GDM1 (cell line): ENCODE measurements at places on chromosomes 3 and 15.

GRCh38 chr15:78565951-78566774 lies 843 bp downstream of the CHRNA5 start:
- no peak for DNase-seq

GRCh38 chr15:101679806-101680205 lies 27.6 kb upstream of the TM2D3 start:
- no peak for DNase-seq

- DNase-seq = no peak
These were observed 5.9 kb upstream of the TKT start for GRCh38 chr3:53261712-53262111.

DNA sequence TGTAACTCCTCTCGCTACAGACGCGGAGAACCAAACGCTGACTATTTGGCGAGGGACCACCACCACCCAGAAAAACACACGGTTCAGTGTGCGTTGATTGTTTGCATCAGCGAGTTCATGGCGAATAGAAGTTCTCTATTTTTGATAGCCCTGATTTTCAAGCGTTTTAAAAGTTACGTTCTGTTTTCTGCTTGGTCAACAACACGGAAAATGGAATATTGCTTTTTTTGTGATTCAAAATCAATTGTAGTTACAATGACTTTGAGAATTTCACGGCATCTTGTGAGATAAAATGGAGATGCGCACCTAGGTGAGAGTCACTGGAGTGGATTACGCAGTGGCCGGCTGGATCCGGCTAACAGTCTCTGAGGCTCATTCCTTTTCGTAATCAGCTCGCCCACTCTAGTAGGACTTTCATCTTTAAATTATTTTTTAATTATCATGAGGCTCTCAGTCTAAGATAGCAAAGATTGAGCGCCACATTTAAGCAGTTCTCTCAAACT lies 54.8 kb downstream of the CCDC54 start:
- no peak for DNase-seq

DNA sequence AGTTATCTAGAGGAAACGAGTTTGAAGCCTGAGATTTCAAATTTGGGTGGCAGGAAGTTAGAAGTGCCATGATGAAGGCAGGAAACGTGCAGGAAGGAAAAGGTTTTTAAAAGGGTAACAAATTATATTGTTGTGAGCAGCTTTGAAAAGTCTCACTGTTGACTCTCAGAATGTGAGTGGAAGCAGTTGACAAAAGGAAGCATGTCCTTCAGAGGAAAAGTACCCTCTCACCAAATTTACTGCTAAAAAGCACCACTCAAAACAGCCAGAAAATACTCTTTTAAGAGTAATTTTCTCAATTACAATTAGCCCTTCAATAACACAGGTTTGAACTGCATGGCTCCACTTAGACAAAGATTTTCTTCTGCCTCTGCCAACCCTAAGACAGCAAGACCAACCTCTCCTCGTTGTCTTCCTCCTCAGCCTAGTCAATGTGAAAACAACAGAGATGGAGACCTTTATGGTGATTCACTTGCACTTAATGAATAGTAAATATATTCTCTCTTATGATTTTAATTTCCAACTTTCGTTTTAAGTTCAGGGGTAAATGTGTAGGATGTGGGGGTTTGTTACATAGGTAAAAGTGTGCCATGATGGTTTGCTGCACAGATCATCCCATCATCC lies 117.1 kb upstream of the LIPC start:
- DNase-seq = no peak

DNA sequence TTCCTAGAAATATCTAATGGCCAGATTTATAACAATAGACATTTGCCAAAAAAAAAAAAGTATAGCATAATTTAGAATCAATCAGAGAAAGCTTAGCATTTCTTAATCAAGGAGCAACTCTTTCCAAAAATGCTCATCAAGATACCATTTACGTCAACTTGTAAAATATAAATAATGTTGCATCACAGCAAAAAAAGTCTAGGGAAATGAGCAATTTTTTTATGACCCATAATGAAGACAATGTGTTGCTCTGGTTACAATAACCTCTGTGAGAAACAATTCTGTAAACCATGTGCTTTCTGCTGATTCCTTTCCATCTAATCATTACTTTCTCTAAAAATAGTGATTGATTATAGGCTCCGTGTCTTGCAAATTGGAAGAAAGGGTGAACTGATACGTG lies 36.3 kb downstream of the KBTBD8 start:
- DNase-seq = no peak

- DNase-seq = no peak
These were observed 100.4 kb downstream of the CORO2B start for GRCh38 chr15:68679161-68679560.

DNA sequence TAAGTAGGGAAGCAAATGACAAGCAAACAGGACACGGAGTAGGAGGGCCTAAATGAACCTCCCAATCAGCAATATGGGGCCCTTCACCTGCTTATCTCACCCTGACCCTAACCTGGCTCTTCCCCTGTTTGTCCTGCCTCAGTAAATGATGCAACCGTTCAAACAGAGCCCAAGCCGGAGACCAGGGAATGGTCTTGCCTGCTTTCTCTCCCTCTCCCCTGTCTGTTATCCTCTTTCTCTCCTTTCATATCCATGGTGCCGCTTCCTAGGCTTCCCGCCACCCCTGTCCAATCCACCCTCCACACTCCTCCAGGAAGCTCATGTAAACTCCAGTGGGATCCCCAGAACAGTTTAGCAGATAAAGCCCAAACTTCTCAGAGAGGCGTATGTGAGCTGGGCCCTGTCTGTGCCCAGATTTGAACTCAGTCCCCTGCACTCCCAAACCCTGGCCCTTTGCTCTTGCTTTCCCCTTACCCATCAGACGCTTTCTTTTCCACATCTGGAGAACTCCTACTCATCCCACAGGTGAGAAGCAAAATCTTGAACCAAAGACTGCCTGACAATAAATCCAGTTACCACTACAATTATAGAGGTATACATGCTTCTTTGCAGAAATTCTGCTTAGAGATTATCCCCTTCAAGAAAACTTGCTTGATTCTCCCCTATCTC lies 45.7 kb upstream of the STT3B start:
- DNase-seq = no peak

- no peak for DNase-seq
These were observed 388.7 kb downstream of the FOXP1 start for GRCh38 chr3:71194785-71195184.

GRCh38 chr3:65871305-65872141 lies 167.2 kb downstream of the MAGI1 start:
- no peak for DNase-seq

DNA sequence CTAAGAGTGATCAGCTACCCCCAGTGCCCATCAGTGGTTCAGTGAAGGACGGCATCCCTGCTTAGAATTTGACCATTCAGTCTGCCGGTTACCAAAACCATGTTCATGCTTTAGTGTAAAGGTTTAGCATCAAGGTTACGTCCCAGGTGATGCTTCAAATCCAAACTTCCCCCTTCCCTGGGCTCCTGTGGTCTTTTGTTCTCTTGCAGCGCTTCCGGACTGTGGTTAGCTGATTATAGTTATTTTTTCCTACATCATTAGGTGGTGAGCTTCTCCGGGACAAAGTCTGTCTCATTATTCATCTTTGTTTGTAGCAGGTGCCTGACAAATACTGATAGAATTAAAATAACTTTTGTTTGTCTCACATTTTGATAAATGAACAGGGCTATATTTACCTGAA lies 28.3 kb upstream of the MYZAP start:
- DNase-seq = no peak

DNA sequence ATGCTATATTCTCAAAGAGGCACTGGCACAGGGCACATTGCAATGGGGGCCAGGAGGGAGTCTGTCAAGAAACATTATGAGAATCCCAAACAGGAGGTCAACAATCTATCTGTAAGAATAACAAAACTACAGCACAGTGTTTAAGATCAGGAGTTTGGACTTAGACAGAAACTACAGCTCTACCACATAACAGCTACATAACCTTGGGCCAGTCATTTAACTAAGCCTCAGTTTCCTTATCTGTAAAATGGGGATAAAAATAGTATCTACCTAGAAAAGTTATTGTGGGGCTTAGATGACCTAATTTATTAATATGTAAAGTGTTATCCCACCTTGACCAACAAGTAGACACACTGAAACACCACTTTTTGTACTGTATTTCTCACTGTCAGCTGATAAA lies 9.9 kb downstream of the B4GALT4 start:
- no peak for DNase-seq

DNA sequence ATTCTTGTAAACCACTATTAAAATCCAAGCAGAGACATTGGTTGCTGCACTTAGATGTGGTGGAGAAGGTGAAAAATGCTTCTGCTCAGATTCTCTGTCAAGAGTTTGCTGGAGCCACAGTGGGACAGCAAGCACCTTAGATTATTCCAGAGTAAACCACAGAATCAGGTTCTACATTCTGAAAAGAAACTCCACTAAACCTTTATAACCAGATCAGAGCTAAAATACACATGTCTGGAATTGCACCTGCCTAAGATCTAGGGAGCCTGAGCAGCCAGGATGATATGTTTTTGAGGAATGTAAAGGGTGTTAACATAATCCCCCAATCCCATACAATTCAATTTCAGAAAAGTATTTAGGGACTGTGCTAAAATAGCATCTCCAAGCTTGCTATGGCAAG lies at the start of gene ZPLD1:
Gene ZPLD1 (plus strand): TSS at position 301 of the 400 bp plus-strand sequence. CDS start 3,473 bp downstream, outside the sequence.
- DNase-seq = no peak

- DNase-seq = no peak
These were observed 274.5 kb upstream of the AZI2 start for GRCh38 chr3:28623106-28623505.

DNA sequence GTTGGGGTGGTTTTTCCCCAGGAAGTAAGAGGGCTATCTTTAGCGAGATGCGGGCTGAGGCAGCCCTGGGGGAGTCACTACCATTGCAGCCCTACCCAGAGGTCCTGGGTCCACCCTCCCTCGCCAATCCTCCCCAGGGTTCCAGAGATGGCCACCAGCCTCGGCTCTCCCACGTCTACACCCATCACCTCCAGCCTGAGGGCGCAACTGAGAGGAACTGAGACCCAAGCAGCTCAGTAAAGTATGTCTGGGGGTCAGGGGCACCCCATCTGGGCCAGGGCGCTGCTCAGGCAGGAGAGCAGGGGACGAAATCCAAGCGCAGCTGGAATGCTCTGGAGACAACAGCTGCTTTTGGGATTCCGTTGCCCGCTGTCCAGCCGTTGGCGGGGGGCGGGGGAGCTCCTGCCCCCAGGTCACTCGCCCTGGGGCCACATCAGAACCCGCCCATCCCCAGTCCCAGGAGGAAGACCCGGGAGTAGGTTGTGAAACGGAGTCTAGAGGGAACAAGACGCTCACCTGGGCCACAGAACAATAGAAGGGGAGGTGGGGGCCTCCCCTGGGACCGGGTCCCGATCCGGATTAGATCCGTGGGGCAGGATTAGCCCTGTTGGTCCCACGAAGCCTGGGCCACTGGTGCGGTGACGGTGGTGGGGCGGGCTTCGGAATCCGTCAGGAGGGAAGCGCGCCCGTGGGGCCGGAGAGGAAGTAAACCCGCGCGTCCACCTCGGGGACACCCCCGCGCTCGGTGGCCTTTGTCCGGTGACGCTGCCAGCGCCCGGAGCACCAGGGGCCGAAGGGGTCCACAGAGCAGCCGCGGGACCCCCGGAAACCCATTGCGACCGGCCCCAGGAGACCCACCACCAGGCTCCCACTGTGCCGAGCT lies 1.4 kb upstream of the NDUFAF3 start:
- DNase-seq = peak; percentile 50

- no peak for DNase-seq
These were observed 1137.0 kb downstream of the ROBO2 start for GRCh38 chr3:78176869-78177268.
